ENCODE measurements at places on chromosomes 7 and 10.

DNA sequence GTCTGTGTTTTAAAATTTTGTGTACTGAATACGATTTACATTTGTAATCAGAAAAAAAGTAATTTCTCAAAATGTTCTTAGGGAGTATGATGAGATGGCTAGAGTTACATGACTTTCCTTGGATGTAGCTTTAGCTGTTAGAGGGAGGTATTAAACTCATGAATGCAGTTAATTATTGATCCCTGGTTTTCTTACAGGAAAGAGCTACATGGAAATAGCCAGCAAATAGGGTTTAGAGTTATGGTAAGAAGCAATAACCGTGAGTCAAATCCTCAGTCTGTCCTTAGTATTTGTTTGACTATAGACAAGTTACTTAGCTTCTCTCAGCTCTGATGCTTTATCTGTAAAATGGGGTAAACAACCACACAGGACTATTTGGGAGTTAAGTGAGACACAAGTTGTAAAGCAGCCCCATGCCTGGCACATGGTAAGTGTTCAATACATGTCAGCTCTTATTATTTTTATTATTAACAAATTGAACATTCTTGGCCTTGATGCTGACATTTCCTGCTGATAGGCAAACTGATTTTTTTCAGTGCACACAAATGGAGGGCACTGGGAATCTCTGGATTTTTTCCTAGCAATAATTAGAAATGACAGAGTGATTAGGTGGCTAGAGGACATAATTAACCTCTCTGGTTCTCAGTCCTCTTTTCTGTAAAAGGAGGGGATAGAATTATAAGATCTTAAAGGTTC lies 204.5 kb upstream of the PHYHIPL start:
- DNase-seq: no peak

- no peak for DNase-seq
These were observed 399 bp downstream of the FHIP2A start for GRCh38 chr10:114821915-114822443.

- DNase-seq: no peak
These were observed 54.3 kb upstream of the WAC start for GRCh38 chr10:28478646-28479045.

DNA sequence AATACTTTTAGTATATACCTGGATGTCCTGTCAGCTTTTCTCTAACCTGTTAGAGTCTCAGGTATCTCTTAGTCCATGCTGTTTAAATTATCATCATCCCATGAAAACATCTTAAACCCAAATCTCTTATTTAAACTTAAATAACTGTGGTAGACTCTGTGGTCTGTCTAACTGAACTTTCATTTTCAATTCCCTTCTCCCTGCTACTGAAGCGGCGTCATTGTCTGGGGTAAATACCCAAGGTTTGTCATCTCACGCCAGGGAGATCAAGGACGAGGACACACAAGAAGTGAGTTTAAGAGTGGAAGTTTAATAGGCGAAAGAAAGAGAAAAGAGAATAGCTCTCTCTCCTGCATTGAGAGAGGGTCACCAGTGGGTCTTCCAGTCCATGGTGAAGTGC lies 804.4 kb upstream of the CELF2 start:
- no peak for DNase-seq

GRCh38 chr10:74377476-74377875 lies 226.5 kb downstream of the ADK start:
- DNase-seq: no peak

- no peak for DNase-seq
These were observed 444.7 kb upstream of the PODXL start for GRCh38 chr7:132001146-132001545.

GRCh38 chr7:98463837-98464557 lies 63.1 kb upstream of the BAIAP2L1 start:
- no peak for DNase-seq

DNA sequence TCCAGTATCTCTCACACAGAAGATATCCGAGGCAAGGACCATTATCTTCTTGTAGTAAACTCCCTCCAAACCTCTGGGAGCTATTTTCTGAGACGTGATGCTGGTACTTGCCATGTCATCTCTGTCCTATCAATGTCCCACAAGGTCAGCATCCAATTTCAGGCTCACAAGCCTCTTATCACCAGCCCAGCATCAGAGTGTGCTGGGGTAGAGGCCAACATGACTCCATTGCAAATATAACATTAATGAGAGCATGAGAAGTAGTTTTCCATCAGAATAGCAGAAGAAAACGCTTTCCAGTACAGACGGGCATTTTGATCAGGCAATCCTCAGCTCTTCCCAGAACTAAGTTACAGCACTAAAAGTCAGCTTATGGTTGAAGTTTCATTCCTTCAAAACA lies 5.6 kb downstream of the MORN4 start:
- DNase-seq: no peak

- DNase-seq: no peak
These were observed 101.8 kb upstream of the FZD8 start for GRCh38 chr10:35743851-35744250.

- no peak for DNase-seq
These were observed 129.8 kb upstream of the CHST15 start for GRCh38 chr10:124222988-124223710.

DNA sequence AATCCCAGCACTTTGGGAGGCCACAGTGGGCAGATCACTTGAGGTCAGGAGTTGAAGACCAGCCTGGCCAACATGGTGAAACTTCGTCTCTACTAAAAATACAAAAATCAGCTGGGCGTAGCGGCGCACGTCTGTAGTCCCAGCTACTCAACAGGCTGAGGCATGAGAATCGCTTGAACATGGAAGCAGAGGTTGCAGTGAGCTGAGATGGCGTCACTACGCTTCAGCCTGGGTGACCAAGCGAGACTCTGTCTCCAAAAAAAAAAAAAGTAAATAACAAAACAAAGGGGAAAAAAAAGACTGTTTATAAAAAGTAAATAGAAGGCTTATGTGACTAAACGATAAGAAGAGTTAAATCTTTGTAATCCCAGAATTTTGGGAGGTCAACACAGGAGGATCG lies 15.0 kb upstream of the DNMBP start:
- DNase-seq: no peak

DNA sequence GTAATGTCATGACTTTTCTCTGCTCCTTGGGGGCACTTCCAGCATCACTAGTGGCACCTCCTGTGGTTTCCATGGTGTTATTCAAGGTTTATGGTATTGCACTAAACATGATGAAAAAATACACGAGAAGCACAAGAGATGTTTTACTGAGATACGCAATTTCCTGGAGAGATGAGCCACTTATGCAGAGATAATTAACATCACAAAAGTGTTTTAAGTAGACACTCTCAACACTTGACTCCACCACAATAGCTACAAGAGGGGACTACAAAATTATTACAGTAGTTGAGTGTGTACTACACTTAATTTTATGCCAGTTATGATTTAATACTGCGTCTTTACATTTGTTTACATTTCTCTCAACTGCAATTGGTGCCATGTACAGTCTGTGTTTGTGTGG lies 906.7 kb downstream of the DNAJB9 start:
- no peak for DNase-seq

- DNase-seq: no peak
These were observed 86.6 kb downstream of the TCF7L2 start for GRCh38 chr10:113036619-113037018.

GRCh38 chr7:126449611-126450268 lies 803.0 kb downstream of the GRM8 start:
- DNase-seq: no peak

DNA sequence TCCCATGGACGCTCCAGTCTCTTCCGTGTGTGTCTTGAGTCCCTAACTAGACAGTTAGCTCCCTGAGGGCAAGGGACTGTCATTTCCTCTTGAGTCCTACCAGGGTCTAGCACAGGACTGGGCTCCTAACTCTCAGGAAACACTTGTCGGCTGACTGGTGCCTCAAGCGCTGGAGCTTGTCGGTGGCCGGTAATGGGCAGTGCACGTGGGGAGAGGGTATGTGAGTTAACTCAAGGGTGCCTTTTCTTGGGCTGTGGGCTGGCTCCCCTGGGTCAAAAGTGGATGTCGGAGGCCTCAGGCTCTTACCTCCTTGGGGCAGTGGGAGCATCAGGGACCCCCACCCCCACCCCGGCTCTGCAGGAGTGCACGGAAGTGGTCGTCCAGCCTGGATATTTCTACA lies 32.9 kb downstream of the ZNF775 start:
- DNase-seq: no peak

DNA sequence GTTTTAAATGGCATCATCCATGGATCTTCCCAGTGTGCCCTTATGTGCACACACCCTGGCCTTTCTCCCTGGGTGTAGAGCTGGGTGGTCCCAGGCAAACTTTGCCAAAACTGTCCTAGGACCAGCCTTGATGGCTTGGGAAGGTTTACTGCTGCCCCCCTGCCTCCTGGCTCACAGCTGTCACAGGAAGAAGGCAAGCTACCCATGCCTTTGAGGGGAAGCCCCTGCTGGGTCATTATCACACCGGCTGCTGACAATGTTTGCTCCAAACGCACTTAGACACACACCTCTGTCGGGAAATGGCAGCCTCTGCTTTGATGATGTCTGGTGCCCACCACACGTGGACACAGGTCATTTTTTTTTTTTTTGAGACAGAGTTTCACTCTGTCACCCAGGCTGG lies 25.2 kb upstream of the FIGNL1 start:
- no peak for DNase-seq

DNA sequence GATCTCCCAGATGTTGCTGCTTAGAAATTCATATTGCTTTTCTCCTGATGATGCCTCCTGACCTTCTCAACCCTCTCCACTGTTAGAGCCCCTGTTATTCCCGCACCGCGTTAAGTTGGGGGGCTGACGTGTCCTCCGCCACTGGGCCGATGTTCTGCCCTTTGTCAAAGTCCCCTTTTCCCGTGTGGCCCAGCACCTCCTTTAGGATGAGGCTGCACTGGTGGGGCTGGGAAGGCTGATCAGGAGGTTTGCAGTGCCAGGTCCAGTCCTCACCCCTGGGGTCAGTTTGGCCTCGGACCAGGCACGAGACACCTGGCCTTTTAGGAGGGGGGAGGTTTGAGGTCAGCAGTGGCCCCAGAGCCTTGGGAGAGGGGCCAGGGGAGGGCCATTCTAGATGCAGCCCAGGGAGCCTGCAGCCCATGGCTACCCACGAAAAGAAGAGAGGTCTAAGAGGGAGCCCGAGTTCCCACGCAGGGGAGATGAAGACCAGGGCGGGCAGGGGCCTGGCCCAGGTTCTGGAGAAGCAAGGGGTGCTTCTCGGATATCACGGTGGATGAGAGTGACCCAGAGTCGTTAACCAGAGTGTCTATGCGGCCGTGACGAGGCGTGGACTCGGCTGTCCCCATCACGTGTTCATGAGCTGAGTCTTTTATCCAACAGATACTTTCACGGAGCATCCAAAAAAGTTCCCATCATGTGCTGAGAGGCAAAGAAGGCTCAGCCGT lies 150.4 kb downstream of the DNAJB6 start:
- no peak for DNase-seq

DNA sequence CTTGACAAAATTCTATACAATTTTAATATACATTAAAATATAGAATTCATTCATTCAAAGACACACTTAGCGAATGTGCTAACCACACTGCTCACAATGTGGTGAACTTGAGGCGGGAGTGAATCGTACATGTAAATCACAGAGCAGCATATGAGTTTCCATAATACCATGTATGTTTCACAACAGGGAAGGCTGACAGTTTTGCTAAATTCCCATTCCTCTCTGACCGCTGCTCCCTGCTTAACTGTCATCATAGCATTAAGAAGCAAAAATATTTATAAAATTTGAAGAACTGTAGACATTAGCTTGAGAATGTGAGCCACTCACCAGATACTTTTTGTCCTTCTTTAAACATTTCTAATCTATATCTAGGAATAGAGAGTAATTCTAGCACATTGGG lies 763.3 kb downstream of the MAGI2 start:
- DNase-seq: no peak

DNA sequence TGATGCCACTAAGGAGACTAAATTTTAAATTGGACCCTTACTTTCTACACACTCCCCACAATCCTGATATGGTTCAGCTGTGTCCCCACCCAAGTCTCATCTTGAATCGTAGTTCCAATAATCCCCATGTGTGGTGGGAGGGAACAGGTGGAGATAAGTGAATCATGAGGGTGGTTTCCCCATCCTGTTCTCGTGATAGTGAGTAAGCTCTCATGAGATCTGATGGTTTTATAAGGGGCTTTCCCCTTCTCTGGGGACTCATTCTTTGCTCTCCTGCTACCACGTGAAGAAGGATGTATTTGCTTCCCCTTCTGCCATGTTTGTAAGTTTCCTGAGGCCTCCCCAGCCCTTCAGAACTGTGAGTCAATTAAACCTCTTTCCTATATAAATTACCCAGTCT lies 18.4 kb upstream of the BET1 start:
- DNase-seq: no peak

DNA sequence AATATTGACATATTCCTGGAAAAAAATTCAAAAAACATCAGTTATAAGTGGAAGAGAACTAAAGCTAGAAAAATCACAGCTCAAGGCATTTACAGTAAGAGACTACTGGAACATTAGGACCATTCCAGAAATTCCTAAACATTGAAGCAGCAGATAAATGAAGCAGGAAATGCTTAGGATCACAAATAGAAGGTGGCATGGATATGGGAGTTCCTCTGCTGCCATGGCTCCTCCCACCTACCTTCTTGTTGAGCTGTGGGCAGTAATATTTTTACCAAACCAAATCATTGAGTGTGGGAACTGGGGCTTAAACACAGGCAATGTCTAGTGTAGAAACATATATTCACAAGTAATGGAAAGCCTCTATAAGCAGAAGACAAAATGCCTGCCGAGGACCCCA lies 292.8 kb downstream of the ANKRD7 start:
- no peak for DNase-seq

DNA sequence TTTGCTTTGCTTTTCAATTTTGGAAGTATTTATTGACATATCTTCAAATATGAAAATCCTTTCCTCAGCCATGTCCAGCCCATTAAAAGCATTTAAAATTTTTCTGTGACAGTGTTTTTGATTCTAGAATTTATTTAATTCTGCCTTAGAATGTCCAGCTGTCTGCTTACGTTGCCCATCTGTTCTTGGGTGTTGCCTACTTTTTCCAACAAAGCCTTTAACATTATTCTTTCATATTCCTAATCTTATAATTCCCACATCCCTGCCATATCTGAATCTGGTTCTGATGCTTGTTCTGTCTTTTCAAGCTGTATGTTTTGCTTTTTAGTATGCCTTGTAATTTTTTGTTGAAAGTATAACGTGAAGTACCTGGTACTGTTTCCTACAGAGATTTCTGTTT lies 204.7 kb upstream of the VSTM2A start:
- no peak for DNase-seq

- no peak for DNase-seq
These were observed 2.7 kb downstream of the IGFBP1 start for GRCh38 chr7:45890902-45891461.

DNA sequence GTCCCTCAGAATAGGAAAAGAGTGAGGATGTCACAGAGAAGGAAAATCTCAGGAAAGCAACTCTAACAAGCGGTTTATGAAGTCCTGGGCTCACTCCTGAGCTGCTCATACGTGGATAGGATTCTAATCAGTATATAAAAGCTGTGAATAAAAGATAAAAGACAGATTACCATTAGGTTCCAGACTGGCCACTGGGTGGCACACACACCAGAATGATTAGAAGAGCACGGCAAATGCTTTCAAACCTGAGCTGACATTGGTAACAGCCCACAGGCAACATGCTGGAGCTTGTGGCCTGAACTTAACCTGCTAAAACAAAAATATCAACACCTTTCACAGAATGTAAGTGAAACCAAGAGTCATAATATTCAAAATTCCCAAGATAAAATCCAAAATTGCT lies 370.8 kb downstream of the GRID1 start:
- DNase-seq: no peak

GRCh38 chr10:124831116-124831515 lies 29.5 kb downstream of the ABRAXAS2 start:
- no peak for DNase-seq

Data from activated naive CD4-positive, alpha-beta T cell treated with anti-CD3 and anti-CD28 coated beads, Interleukin-2, amount 50 U/mL, for 16 hours (primary cell).